ENCODE measurements at places on chromosomes 16 and 17.
A peak's percentile ranks its signal among the peaks of the same experiment; 100 is the strongest.

DNA sequence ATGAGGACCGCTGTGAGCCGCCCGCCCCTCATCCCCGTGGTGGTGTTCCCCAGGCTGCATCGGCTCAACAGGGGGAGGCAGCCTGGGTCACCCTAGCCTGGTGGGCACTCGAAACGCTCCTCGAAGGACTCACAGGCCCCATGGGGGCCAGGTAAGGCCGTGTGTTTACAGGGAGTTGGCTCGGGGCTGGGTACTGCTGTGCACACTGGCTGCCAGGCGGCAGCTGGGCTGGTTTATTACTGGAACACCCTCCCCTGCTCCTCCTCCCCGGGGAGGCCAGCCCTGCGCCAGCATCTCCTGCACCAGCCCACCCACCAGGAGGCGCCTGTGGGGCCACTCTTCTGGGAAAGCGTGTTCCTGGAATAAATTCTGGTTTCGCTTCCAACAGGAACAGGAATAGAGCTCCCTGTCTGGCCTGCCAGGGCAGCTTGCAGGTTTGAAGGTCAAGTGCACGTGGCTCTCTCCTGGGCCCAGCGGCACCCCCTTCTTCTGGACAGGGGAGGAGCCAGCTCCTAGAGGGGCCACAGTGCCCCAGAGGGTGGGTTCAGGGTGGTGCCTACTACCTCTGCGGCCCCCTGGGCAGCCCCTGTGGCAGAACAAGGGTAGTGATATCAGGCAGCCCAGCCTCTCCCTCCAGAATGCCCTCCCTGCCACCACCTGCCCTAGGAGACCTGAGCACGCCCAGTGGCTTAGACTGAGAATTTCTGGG lies 11.3 kb downstream of the MCRIP1 start:
- DNase-seq, result peak; percentile 42

GRCh38 chr17:35289222-35289621 lies 46.4 kb downstream of the SLFN5 start:
- no peak for DNase-seq

- DNase-seq, result peak; percentile 32
Observed at GRCh38 chr17:73166731-73167581, 2.1 kb downstream of the SSTR2 start.

- no peak for DNase-seq
Observed at GRCh38 chr17:16281351-16281750, 64.3 kb downstream of the PIGL start.

DNA sequence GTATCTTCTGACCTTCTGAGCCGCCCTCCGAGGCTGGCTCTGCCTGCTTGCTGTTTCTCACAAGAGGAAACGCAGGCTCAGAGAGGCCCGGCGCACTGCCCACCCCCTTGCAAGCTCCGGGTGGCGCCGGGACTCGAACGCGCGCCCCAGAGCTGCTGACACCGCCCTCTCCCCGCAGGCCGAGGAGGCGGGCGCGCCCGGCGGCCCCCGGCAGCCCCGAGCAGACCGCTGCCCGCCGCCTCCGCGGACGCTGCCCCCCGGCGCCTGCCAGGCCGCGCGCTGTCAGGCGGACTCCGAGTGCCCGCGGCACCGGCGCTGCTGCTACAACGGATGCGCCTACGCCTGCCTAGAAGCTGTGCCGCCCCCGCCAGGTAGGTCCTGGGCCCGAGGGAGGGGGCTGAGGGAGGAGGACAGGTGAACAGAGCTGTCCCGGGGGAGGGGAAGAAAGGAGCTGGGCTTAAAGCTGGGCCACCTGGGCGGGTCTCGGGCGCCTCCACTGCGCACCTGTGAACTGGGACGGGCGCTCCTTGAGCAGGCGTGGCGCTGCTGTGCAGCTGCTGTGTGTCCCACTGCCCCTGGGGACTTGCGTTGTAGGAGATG lies 18.2 kb downstream of the WFDC1 start:
- peak; percentile 85 for DNase-seq

- no peak for DNase-seq
Observed at GRCh38 chr16:79874391-79874790, 273.9 kb upstream of the MAF start.

DNA sequence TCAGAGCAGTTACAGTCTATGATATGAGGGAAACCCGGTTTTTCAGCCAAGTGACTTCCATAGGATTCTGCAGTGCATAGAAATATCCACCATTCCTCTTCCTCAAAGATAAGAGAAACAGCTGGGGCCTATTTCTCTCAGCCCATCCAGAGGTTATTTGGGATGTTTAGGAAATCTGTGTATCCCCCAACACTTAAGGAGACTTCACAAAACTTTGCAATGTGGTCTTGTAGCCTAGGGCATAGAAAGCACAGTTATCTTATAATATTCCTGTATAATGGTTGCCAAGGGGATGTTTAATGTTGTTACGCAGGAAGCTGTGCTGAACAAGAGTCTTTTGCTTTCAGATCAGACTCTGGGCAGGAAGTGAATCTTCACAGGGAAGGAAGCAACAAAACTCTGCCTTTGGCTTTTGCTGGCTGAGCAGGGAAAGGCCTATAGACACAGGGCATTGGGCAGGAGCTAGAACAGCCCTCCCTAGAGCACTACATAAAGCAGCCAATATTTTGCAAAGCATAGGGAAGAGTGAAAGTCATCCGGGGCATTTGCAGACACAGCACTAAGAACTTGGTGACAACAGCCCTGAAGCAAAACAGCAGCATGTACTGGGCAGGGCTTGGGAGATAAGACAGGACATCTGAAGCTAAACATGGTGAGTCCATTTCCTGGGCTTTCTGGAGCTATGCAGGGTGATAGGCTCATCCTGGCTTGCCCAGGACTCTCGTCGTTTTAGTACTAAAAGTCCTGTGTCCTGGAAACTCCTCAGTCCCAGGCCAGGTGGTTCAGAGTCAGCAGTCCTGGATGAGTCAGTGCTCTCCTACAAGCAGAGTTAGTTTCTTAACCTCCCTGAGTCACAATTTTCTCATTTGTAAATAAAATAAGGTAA lies 18.7 kb upstream of the BEAN1 start:
- peak; percentile 61 for DNase-seq

DNA sequence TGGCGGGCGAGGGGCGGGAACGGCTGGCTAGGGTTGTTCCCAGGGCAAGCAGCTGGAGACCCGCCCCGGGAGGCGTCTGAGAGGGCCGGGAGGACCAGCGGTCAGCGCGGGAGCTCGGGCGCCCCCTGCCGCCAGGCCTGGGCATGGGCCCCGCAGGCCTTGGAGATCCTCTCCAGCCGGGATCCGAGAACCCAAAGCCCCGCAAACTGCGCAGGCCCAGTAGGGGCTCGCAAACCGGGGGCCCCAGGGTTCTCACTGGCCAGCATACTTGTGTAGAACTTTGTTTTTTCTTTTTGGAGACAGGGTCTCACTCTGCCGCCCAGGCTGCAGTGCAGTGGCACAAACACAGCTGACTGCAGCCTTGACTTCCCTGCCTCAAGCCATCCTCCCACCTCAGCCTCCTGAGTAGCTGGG lies 20.8 kb upstream of the ZNF423 start:
- no peak for DNase-seq

DNA sequence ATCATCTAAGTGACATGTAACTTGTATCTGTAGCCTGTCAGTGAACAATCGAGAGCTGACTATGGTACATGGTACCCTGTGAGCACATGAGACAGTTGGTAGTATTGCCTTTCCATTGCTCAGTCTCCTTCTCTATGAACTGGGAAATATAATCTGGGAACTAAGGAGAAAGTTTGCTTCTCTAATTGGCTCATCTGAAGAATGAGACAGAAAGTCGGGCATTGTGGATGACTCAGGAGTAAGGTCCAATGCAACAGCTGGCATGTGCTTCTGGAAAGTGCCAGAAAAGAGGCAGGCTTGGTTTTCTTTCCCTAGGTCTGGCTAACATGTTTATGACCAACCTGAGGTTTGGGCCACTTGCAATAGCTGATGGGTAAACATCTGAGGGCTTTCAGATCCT lies 51.9 kb downstream of the ZZEF1 start:
- no peak for DNase-seq

GRCh38 chr17:77374170-77374936 lies 233.6 kb downstream of the SEC14L1 start:
- peak; percentile 92 for DNase-seq

DNA sequence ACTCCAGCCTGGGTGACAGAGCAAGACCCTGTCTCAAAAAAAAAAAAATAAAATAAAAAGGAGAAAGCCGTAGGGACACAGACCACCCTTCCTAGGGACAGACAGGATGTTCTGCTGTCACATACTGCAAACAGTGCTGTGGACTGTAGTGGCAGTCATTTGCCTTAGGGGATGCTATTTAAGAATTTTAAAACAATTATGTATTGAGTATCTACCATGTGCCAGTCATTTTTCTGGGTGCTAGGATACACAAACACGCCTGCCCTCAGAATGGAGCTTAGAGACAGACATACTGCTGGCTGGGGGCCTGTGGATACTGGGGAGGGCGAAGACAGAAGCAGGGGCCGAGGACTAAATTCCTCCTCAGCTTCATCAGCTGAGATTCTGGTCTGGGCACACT lies 45.5 kb downstream of the MRC2 start:
- DNase-seq, result no peak

GRCh38 chr16:31215287-31216162 lies 1.4 kb downstream of the PYDC1 start:
- no peak for DNase-seq

DNA sequence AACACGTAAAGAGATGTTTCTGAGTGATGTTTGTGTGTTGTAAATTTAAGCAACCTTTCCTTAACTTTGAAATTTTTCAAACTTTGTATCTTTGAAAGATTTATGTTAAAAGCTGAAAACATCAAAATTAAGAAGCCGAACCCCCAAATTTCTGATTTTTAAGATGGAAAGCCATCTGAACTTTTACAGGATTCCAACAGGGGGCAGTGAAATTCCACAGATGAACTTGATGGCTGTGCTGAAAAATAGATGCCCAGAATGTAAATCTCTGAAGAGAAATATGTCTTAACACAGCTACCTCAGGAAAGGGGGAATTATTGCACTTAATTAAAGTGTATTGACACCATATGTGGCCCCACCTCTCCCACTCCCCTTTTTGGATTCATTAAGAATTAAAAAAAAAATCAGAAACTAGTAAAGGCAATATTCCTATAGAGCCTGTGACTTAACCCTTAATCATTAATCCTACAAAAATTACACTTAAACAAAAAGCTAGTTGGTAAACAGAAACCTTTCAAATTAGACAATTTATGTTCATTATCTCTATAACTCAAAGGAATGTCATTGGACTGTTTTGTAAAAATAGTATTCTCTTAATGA lies 597.9 kb downstream of the KCNJ2 start:
- DNase-seq, result no peak

DNA sequence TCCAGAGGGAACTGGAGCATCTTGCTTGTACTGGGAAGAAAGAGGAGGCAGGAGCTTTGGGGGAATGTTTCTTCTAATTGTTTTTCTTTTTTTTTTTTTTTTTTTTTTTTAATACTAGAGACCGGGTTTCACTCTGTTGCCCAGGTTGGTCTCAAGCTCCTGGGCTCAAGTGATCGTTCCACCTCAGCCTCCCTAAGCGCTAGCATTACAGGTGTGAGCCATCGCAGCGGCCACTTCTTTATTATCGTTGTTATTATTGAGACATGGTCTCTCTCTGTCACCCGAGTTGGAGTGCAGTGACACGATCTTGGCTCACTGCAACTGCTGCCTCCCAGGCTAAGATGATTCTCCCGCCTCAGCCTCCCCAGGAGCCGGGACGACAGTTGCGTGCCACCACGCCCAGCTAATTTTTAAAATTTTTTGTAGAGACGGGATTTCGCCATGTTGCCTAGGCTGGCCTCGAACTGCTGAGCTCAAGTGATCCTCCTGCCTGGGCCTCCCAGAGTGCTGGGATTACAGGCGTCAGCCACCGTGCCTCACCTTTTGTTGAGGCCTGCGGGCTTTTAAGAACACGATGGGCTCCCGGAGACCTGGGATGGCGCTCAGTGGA lies 137.3 kb upstream of the GSE1 start:
- DNase-seq, result no peak

- DNase-seq, result no peak
Observed at GRCh38 chr16:62829607-62830006, 793.4 kb upstream of the CDH8 start.

- DNase-seq, result no peak
Observed at GRCh38 chr17:31561469-31562375, 170.2 kb downstream of the RAB11FIP4 start.

DNA sequence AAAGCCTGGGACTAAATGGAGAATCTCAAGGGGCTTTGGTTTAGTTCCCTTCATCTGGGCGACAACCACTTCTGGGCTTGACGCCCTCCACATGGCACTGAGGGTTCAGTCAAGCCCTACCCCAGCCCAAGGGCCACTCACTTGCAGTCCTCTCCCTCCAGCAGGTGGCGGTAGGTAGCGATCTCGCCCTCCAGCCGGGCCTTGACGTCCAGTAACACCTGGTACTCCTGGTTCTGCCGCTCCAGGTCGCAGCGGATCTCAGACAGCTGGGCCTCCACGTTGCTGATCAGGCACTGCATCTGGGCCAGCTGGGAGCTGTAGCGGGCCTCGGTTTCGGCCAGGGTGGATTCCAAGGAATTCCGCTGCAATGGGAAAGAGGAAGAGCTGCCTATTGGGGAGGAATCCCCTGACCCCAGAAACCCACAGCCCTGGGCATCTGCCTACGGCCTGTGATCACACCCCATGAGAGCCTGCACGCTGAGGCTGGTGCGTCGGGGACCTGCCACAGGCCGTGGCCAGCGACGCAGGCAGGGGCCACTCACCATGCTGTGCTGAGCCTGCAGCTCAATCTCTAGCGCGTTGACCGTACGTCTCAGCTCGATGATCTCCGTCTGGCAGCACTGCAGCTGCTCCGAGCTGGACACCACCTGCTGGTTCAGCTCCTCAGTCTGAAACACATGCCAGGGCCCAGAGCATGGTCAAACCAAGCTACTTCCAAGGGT lies 2.7 kb downstream of the KRT36 start:
- DNase-seq, result peak; percentile 15

- no peak for DNase-seq
Observed at GRCh38 chr17:73215447-73215846, 22.6 kb downstream of the COG1 start.

- no peak for DNase-seq
Observed at GRCh38 chr16:81921085-81921814, 90.0 kb downstream of the SDR42E1 start.

DNA sequence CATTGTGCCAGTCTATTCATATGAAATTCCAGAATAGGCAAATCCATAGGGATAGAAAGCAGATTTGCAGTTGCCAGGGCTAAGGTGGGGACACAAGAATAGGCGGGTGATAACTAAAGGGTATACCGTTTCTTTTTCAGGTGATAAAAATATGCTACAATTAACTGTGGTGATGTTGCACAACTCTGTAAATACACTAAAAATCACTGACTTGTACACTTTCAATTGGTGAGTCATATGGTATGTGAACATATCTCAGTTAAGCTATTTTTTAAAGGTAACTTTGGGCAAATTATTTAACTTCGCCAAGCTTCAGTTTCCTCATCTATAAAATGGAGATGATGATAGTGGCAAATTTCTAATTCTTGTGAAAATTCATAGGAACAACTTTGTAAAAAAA lies 65.9 kb downstream of the CDYL2 start:
- no peak for DNase-seq

Data from NCI-H526 (cell line).